Neural crest cell (in vitro differentiated cells): ENCODE measurements at places on chromosomes 4 and X.

DNA sequence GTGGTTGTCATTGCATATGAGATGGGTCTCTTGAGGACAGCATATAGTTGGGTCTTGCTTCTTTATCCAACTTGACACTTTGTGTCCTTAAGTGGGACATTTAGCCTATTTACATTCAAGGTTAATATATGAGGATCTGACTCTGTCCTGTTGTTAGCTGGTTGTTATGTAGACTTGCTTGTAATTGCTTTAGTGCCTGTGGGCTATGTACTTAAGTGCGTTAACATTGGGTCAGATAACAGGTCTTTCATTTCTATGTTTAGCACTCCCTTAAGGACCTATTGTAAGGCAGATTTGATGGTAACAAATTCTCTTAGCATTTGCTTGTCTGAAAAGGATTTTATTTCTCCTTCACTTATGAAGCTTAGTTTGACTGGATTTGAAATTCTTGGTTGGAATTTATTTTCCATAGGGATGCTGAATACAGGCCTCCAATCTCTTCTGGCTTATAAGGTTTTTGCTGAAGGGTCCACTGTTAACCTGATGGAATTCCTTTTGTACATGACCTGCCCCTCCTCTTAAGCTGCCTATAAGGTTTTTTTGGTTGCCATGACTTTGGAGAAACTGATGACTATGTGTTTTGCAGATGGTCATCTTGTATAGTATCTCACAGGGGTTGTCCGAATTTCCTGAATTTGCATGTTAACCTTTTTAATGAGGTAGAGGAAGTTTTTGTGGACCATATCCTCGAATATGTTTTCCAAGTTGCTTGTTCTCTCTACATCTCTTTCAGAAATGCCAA is 162.0 kb downstream of the NKX6-1 start:
- no peak for DNase-seq

GRCh38 chrX:108699368-108699767 is 37.0 kb downstream of the IRS4 start:
- DNase-seq = no peak

- DNase-seq = no peak
Measured at GRCh38 chr4:176638992-176639391, 153.7 kb downstream of the VEGFC start.

GRCh38 chr4:170137466-170137865 is 47.7 kb upstream of the AADAT start:
- no peak for DNase-seq

DNA sequence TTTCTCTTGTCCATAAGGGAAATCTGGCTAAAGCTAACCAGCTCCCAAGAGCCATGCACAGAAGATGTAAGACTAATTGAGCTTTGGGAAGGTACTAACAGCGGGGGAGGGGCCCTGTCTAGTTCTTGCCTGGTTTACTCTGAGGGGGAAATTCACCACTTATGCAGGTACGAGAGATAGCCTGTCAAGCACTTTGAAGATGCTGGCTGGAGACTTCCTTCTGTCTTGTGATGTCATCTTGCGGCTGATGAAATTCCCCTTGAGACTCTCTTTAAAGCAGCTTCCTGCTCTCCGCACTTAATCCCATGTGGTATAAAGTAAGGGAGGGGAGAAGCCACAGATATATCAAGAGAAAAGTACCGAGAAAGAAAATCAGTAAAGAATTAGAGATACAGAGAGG is 345.3 kb downstream of the MAPK10 start:
- no peak for DNase-seq

GRCh38 chrX:111270339-111270738 is at the start of gene CAPN6:
Gene CAPN6, minus strand, starts transcription at chrX:111270483. Its CDS starts 6,547 bp downstream, at chrX:111263936.
- DNase-seq = no peak

DNA sequence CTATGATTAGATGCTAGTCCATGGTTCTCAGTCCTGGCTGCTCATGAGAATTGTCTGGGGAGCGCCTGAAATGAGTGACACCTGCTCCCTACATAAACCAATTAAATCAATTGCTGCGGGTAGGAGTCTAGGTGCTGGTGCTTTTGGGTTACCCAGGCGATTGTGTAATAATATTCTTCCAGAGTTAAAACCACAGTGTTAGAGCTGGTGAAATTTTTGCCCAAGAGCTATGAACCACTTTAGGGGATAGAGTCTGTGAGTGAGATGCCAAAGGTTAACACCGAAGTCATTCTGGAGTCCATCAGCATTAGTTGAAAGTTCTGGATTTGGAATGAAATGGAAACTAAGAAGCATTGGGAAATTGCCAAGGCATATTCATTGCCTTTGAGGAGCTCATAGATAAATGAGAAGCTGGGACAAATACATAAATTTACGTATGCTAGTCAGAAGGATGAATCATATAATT is 15.3 kb downstream of the PDK3 start:
- DNase-seq = no peak

GRCh38 chr4:11426731-11427120 is 2.0 kb downstream of the HS3ST1 start:
- no peak for DNase-seq

DNA sequence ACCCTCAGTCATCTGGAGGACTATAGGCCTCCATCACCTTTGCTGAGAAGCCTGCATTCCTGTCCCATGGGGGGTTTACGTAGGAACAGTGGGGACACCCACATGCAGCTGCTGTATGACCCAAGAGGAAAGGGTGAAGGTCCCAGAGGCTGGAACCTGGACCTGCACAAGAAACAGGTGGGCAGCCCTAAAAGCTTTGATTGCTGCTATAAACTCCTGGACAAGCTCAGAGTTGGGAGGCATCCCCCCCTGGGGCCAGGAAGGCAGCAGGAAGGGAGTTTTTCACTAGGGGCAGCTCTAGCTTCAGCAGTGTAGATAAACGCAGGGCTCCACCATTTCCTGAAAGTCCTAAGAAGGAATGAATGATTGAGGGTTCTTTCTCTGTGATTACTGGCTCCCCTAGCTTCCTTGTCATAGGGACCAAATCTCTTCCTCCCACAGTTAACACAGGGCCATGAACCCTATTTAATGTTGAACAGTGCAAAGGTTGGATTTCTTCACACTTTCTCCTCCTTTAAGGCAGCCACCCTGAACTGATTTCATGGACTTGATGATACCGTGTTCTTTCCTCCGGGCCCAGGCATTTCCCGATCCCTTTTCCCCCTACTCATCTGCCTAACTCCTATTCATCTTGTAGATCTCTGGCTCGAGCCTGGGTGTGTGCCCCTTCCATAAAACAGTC is 84.2 kb downstream of the CHRNA9 start:
- no peak for DNase-seq

DNA sequence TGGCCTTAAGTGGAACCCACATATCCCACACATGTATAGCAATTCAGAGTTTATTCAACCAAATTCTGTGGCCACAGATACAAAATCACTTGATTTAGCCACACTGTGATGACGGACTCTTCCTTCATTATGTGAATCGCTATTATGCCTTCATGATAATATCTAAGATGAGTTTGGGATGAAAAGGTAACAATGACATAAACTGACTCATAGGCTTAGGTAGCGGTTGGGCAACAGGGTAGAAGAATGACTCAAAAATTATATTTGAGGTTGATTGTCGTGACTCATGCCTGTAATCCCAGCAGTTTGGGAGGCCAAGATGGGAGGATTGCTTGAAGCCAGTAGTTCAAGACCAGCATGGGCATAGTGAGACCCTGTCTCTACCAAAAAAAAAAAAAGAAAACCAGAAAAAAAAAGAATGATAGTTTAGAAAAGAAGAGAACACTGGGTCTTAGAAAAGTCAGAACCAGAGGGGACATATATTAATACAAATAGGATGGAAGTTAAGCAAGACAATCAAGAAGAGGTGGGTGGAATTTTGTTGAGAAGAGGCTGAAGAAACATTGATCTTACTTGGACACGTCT is 70.4 kb upstream of the USP9X start:
- no peak for DNase-seq

- no peak for DNase-seq
Measured at GRCh38 chr4:87506974-87507701, 22.0 kb downstream of the SPARCL1 start.

GRCh38 chr4:139239127-139239772 is 40.8 kb downstream of the MGARP start:
- DNase-seq = no peak

GRCh38 chr4:73648478-73648877 is 28.2 kb upstream of the RASSF6 start:
- no peak for DNase-seq

DNA sequence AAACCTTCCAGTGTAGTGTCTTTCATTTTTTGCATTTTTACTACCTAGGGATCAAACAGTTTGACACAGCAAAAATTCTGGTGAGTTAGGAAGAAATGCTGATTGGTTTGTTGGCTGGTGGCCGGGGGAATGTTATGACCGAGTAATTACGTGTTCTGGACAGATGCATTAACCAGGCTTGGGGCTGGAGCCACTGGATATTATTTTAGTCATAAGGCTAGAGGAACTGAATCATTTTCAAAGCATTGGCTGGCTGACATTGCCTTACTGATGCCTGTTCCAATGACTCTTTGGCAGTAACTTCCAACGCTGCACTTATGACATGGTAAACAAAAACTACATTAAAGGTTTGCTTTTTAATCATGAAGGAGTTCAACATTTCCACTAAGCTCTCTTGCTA is 84.6 kb downstream of the FBXO8 start:
- no peak for DNase-seq

- DNase-seq = no peak
Measured at GRCh38 chr4:83180431-83180968, 66.0 kb upstream of the PLAC8 start.

DNA sequence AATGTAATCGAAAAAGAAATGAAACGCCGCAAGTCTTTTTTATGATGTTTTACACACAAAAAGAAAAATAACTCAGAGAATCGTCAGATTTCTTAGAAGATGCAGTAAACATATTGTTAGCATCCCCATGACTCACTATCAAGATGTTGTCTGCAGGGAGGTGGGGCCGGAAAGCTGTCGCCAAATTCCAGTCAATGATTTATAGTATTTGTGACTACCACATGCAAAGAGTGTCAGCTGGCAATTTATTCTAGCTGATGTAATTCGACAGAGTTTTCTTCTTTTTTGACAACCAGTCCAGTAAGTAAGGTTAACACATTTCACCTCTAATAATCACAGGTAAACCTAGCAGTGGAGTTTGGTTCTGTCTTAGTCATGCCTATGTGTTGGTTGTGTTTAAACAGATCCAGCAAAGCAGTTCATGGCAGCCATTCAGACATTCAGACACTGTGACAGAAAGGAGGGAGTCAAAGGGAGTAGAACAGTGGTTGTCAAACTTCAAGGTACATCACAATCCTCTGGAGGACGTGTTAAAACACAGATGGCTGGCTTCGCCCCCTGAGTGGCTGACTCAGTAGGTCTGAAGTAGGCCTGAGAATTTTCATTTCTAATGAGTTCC is 19.8 kb upstream of the PPP1R2C start:
- DNase-seq = no peak

GRCh38 chr4:150593996-150594395 is 12.0 kb downstream of the MAB21L2 start:
- DNase-seq = no peak

DNA sequence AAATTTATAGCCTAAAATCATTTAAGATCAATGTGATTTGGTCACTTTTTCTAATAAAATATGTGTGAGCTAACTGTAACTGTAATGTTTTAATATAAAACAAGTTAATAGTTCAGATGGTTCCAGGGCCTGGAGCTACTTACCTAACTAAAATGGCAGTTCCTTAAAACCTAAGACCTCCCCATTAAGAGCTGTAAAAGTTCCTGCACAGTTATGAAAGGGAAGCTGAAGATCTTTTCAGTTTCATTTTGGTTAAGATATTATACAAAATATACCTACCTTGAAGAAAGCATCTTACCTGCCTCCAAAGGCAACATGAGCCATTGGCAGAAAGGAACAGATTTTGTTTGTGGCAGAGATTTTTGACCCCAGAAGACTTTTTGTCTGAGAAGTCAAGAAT is 30.1 kb downstream of the HPF1 start:
- DNase-seq = no peak

GRCh38 chrX:118943102-118943501 is 31.3 kb upstream of the LONRF3 start:
- DNase-seq = no peak

- DNase-seq = peak; percentile 78
Measured at GRCh38 chr4:107930821-107931774, at the start of gene CYP2U1. Gene CYP2U1, plus strand, starts transcription at chr4:107931549. Its CDS starts 95 bp downstream, at chr4:107931644.

- DNase-seq = no peak
Measured at GRCh38 chr4:163591614-163592020, 97.1 kb downstream of the TMA16 start.

- DNase-seq = no peak
Measured at GRCh38 chr4:70721747-70722146, at the start of gene RUFY3. Gene RUFY3, plus strand, starts transcription at chr4:70721964. Its CDS starts 610 bp downstream, at chr4:70722574.

DNA sequence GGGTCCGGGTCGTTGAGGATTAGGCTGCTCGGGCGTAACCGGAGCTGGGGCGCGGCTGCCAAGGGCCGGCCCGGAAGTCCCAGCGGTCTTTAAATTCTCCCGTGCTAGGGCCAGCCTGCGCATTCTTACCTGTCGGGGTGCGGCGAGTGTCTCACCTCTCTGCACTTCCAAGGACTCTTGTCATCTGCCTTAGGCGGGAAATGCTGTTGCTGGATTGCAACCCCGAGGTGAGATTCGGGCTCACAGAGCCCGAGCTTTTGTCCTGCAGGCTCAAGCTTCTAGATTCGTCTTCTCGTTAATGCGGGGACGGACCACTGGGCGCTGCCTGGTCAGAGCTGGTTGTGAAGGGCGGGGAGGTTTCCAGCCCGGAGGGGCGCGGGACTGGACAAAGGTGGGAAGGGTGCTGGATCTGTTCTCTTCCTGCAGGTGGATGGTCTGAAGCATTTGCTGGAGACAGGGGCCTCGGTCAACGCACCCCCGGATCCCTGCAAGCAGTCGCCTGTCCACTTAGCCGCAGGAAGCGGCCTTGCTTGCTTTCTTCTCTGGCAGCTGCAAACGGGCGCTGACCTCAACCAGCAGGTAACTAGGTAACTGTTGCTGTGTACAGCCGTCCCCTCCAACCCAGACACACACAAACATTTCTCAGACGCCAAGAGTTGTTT is at the start of gene ANKRD37:
Gene ANKRD37 (plus strand): TSS at position 118 of the 662 bp plus-strand sequence. CDS start 83 bp downstream, at position 201.
- DNase-seq = peak; percentile 27

- no peak for DNase-seq
Measured at GRCh38 chrX:7926914-7927258, 327 bp downstream of the PNPLA4 start.

DNA sequence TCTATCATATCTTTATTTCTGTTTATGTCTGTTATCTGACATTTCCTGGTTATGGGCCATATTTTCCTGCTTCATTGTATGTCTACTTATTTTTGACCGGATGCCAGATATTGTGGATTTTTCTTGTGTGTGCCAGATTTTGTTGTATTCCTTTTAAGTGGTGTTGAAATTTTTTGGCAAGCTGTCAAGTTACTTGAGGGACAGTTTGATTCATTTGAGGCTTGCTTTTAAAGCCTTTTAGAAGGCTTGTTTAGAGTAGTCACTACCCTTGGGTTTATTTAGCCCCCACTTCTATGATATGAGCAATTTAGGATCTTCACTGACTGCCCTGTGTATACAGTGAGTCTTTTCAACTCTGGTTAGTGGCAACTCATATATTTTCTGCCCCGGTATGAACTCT is 29.2 kb upstream of the NPY2R start:
- DNase-seq = no peak

DNA sequence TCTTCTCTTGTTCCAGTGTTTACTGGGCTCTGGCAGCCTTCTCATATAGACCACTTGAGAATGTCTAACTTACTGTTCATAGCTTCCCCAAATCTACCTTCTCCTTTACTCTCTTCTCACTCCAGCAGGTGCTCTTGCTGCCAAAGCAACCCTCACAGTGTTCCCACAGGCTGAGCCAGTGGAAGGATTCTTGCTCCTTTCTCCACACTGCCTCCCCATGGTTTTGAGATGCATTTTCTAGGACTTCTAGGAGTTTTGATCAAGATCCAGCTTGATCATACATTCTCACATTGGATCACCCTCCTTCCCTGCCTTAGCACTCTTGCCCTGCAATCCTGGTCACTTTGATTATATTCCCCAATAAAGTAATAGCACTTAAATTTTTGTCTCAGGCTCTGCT is 230.8 kb downstream of the TMEM47 start:
- DNase-seq = no peak
